K562 (cell line): ENCODE measurements at places on chromosomes 6 and 20.

- no peak for DNase-seq
Measured at GRCh38 chr6:33578164-33578563, 1.9 kb downstream of the BAK1 start.

DNA sequence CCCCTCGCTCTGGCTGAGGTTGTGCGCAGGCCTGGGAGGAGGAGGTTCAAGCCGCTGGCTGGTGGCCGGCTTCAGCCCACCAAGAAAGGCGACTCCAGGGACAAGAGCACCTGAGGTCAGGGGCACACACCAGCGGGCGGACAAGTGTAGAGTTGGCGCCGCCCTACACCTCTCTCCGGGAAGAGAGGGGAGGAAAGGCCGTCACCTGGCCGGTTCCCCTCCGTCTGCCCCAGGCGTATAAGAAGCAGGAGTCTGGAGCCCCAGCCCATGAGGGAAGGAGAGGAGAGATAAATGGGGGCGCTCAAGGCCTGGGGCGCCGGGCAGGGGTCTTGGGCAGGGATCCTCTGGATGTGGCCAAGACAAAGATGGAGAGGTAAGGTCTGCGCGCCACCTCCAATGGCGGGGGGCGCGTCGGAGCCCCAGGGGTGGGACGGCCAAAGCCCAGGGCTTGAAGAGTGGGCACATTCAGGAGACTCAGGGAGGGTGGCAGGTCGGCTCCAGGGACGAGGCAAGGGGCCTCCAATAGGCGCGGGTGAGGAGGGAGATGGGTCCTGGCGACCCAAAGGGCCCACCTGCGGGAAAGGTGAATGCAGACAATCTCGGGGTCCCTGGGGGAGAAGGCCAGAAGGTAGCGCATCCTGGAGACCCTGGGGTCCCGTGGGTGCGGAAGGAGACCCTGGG, 826 bp downstream of the RIMS4 start:
- DNase-seq: no peak

DNA sequence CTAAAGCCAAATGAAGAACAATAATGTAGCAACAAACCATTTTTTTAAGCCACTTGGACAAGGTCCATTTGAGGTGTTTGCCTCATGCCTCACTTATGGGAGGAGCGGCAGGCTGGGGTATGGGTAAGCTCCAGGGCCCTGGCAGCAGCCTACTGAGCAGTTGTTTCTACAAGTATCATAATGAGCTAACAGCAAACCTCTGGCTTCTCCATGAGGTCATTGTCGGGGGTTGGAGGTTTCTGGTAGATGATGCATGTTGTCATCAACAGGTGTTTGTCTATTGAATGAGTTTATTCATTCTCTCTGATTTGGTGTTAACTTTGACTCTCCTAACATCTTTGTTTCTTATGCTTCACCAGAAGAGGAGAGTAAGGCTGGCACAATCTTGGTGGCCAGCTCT, 150.7 kb downstream of the TBC1D7 start:
- no peak for DNase-seq

DNA sequence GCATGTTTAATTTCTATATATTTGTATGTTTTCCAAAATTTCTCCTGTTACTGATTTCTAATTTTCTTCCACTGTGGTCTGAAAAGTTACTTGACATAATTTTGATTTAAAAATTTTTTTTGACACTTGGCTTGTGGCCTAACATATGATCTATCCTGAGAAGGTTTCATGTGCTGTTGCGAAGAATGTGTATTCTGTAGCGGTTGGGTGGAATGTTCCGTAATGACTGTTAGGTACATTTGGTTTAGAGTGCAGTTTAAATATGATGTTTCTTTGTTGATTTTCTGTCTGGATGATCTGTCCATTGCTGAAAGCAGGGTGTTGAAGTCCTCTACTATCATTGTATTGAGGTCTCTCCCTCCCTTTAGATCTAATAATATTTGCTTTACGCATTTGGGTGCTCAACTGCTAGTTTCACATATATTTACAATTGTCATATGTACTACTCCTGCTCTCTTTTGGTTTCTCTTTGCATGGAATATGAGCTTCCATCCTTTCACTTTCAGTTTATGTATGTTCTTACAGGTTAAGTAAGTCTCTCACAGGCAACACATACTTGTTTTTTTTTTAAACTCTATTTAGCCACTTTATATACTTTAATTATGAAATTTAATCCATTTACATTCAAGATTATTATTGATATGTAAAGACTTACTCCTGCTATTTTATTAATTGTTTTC, 19.5 kb upstream of the EDN1 start:
- no peak for DNase-seq

DNA sequence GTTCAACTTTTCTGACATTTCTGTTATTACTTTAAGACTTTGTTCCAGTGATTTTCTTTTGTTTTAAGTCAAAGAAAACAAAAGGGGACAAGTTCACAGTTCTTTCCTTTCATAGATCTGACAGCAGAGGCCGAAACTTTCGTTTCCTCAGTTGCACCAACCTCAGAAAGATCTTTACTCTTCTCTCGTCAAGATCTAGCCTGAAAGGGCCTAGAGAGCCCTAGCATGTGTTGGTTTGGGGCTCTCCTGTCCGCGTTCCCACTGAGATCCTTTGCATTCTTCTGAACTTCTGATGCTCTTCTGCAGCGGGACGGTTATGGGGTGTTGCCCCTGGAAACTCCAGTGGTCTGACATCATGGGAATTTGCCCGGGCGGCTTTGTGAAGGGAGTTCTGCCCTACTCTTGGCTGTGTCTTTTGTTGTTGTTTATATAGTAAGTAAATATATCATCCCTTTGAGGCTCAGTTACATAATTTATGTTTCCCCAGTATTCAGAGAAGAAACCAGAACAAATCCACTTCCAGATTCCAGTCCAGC, 129.1 kb downstream of the SASH1 start:
- DNase-seq: no peak

DNA sequence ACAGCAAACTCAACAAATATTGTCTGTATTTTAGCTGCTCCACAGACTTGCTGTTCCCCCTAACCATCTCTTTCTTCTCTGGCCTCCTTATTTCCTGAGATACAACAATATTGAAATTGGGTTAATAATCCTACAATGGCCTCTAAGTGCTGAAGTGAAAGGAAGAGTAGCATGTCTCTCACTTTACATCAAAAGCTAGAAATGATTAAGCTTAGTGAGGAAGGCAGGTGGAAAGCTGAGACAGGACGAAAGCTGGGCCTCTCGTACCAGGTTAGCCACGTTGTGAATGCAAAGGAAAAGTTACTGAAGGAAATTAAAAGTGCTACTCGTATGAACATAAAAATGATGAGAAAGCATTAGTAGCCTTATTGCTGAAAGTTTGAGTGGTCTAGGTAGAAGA, 63.8 kb downstream of the ELOVL5 start:
- no peak for DNase-seq

GRCh38 chr20:46814366-46815232, 80.0 kb upstream of the EYA2 start:
- DNase-seq: no peak
